ENCODE measurements at places on chromosomes 13 and 19. TPM values are rescaled to one million over a fixed set of nuclear protein-coding genes. Genes with fewer than 3 reads are reported as not detected.

DNA sequence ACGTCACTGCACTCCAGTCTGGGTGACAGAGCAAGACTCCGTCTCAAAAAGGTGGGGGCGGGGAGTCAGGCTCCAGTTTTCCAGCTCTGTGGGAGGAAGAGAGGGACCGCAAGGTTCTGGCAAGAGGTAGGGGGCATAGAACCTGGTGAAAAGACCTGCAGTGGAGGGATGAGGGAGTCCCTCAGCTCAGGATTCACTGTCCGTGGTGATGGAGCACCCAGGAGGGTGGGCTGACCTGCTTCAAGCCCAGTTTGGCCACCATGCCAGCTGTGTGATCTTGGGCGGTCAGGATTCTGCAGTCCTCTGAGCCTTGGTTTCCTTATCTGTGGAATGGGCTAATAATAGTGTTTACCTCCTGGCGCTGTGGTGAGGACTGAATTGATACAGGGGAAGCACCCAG is 21.2 kb downstream of the SLC8A2 start:
- H3K4me3 ChIP-seq, result no peak overlapping the region
- peaks cover 22% of the 10 kb centered on the region for H3K4me1 ChIP-seq
- peaks cover 48% of the 10 kb centered on the region for H3K27me3 ChIP-seq
- no peak for DNase-seq

GRCh38 chr19:50261446-50261970 is 58.1 kb downstream of the MYH14 start:
- no peak for DNase-seq
- H3K27ac ChIP-seq, result no peak overlapping the region
- no peak overlapping the region for H3K4me3 ChIP-seq

- H3K27ac ChIP-seq, result no peak overlapping the region
- DNase-seq, result no peak
- no peaks in the 10 kb centered on the region for H3K4me1 ChIP-seq
- H3K27me3 ChIP-seq, result no peaks in the 10 kb centered on the region
These were observed 2357.8 kb upstream of the PCDH20 start for GRCh38 chr13:63773476-63773875.

- no peak for DNase-seq
- H3K4me3 ChIP-seq, result no peak overlapping the region
- H3K36me3 ChIP-seq, result peaks cover 46% of the 10 kb centered on the region
- peak overlapping the region; percentile 18 for H3K27ac ChIP-seq
- peaks cover 81% of the 10 kb centered on the region for H3K4me1 ChIP-seq
- no peaks in the 10 kb centered on the region for H3K27me3 ChIP-seq
These were observed 8.4 kb downstream of the PLEKHF1 start for GRCh38 chr19:29673451-29674371.

DNA sequence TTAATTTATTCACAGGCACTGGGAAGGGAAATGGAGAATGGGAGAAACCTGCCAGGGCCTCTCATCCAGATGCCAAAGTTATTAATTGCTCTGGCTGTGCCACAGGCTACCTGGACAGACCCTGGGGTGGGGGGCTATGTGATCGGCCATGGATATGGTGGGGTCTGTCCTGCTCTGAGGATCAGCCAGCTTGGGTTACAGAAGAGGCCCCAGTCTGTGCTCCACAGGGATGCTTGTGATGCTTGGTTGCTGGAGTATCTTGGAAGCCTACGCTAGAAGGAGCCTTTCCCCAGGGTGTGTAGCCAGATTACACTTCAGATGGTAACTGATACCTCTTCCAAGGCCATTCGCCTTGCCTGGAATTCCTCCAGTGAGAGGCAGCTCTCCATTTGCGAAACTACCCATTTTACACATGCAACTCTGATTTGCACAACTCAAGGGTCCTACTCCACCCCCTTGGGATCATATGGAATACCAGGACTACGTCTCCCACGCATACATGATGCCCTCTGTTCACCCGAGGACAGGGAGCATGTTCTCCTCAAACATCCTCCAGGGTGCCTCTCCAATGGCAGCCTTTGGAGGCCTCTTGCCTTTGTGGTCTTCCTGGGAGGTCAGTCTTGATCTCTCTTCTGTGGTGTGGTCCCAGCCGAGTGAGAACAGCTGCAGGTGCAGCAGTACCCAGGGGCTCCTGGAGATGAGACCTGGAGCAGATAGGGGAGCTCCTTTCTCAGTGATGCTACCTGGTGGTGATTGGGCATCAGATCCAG is 186.6 kb upstream of the TSHZ3 start:
- no peak overlapping the region for H3K4me3 ChIP-seq
- no peaks in the 10 kb centered on the region for H3K36me3 ChIP-seq
- H3K4me1 ChIP-seq, result no peaks in the 10 kb centered on the region
- H3K27me3 ChIP-seq, result no peaks in the 10 kb centered on the region
- no peak for DNase-seq

DNA sequence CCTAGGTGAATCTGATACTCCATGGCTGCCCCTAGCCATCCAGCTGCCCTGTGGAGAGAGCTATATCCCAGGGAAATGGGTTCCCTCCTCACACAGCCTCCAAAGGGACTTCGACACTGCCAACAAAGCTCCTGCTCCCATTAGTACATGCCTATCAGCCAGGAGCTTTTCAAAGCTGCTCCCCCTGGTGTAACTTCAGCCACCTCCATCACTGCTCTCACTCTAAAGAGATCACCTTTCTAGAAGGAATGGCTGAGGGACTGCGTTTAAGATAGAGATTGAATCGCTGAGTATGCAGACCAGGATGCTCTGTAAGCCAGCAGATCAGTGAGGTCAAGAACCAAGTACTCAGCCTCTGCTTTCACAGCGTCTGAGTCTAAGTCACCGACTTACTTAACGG is 213.7 kb downstream of the NALCN start:
- H3K27ac ChIP-seq, result no peak overlapping the region
- H3K27me3 ChIP-seq, result no peaks in the 10 kb centered on the region
- H3K4me3 ChIP-seq, result no peak overlapping the region
- H3K36me3 ChIP-seq, result no peaks in the 10 kb centered on the region

DNA sequence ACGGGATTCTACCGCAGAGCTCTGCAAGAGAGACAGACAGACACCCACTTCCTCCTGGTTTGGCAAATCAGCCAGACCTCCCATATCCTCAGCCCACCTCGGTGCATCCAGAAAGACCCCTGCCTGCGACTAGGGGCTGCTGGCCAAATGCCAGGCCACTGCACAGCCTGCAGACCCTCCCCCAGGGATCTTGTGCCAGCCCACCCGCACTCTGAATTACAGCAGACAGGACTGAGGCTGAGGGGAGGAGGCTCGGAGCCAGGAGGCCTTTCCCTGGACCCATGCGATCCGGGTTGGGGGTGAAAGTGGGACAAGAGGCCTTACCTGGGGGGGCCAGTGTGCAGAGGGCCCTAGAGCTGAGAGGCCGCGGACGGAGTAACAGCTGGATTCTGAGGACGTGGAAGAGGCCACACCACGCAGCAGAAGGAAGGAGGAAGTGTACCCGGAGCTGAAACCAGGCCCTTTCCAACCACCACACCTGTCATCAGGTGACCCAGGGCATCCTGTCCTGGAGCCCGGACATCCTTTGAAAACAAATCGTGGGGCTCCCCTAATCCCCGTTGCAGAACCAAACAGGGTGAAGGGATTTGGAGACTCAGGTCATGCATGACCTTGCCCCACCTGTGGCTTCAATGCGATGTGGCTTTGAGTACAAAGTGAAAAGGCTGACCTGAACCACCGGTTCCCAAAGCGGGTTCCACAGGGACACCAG is 993 bp downstream of the FUT6 start:
- H3K4me3 ChIP-seq, result no peak overlapping the region
- H3K27me3 ChIP-seq, result peaks cover 13% of the 10 kb centered on the region
- no peaks in the 10 kb centered on the region for H3K4me1 ChIP-seq
- no peaks in the 10 kb centered on the region for H3K36me3 ChIP-seq
- DNase-seq, result no peak

DNA sequence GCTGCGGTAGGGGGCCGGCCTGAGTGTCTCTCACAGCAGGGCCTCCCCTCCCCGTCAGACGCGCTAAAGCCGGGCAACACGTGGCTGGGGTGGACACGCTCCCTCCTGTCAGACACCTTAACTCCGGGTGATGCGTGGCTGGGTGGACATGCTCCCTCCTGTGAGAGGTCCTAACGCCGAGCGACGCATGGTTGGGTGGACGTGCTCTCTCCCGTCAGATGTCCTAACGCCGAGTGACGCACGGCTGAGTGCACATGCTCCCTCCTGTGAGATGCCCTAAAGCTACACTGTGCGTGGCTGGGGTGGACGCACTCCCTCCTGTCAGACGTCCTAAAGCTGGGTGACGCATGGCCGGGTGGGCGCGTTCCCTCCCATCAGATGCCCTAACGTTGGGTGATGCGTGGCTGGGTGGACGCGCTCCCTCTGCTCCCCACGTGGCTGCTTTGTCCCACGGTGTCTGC is 126.1 kb upstream of the MCF2L start:
- no peaks in the 10 kb centered on the region for H3K4me1 ChIP-seq
- H3K36me3 ChIP-seq, result peaks cover 71% of the 10 kb centered on the region
- H3K4me3 ChIP-seq, result no peak overlapping the region
- H3K27me3 ChIP-seq, result no peaks in the 10 kb centered on the region
- no peak for DNase-seq

DNA sequence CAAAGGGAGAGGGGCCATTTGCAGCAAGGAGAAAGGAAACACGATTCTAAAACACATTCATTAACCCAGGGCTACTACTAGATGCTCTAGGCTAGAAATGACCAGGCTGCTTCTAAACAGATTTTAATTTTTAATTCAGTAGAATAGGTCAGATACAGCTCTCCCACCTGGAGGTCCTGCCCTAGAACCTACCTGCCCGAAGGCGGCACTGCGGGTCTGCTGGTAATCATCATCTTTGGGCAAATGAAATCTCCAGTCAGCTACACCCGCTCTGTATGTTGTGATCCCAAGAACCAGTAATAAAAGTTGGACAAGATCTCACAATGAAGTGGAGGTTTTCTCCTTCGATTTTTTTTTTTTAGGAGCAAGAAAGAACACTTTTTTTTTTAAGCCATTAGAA is 345.3 kb downstream of the ENOX1 start:
- no peak for DNase-seq
- H3K27ac ChIP-seq, result no peak overlapping the region
- H3K36me3 ChIP-seq, result no peaks in the 10 kb centered on the region
- no peaks in the 10 kb centered on the region for H3K27me3 ChIP-seq
- H3K4me3 ChIP-seq, result no peak overlapping the region
- H3K4me1 ChIP-seq, result no peaks in the 10 kb centered on the region

DNA sequence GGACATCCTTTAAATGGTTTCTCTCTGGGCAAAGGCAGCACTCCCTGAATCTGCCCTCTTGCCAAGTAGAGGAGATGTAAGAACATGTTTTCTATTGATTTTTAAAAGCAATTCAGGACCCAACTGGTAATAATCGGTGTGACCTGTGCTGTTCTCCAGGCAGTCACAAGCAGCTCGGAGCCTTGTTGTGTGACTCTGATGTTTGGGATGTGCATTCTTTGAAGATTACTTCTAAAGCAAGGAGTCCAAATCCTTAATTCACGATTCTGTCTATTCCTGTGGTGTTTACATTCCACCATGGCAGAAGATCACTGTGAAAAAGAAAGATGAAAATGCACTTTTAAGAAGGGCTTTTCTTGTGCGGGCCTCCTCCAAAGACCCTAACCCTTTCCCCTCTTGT is 122.3 kb upstream of the ZNF536 start:
- H3K36me3 ChIP-seq, result no peaks in the 10 kb centered on the region
- no peak overlapping the region for H3K4me3 ChIP-seq
- no peaks in the 10 kb centered on the region for H3K4me1 ChIP-seq
- H3K27me3 ChIP-seq, result peaks cover 32% of the 10 kb centered on the region
- DNase-seq, result no peak
- H3K27ac ChIP-seq, result no peak overlapping the region

DNA sequence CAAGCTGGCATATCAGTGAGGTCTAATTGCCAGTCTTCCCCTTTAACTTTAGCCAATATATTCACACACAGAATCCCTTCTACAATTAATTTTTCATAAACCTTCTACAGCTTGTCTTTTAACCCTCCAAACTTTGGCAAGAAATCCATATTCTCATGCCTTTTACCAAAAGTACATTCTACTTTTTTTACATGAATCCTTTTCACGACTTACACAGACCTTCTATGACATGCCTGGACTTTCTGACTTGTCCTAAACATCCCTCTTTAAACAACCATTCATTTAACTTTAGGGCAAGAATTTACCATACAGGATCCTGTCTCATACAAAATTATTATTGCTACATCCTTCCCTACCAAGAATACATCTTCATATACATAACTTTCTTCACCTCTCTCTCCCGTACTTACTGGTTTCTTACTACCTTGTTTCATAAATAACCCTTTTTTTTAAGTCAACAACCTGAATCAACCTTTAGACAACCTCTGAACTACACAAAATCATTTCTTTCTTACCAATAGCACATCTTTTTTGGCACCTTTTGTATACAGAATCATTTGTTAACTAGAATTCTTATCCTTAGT is 23.5 kb downstream of the ZNF544 start:
- no peak for DNase-seq
- no peak overlapping the region for H3K4me3 ChIP-seq
- H3K4me1 ChIP-seq, result no peaks in the 10 kb centered on the region
- no peak overlapping the region for H3K27ac ChIP-seq
- H3K27me3 ChIP-seq, result no peaks in the 10 kb centered on the region

- H3K4me1 ChIP-seq, result peaks cover 3% of the 10 kb centered on the region
- H3K4me3 ChIP-seq, result no peak overlapping the region
- H3K27me3 ChIP-seq, result no peaks in the 10 kb centered on the region
- no peak overlapping the region for H3K27ac ChIP-seq
- H3K36me3 ChIP-seq, result no peaks in the 10 kb centered on the region
These were observed 886.6 kb downstream of the DIAPH3 start for GRCh38 chr13:59277106-59277505.

DNA sequence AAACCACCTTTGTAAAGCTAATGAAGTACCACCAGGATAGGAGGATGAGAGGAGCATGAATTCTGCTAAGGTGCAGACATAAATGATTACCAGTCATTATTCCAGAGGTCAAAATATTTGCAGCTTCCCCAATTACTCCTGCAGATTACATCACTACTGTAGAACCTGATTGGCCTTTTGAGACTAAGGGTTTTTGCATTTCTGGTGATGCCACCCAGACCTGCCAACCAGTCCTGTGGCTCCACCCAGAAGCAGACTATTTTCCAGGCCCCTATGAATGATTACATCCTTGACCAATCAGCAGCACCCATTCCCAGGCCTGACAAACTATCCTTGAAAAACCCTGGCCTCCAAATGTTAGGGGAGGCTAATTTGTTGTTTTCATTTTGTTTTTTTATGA is 11.2 kb upstream of the KCNC3 start:
- DNase-seq, result no peak
- no peaks in the 10 kb centered on the region for H3K27me3 ChIP-seq
- H3K27ac ChIP-seq, result no peak overlapping the region
- H3K4me1 ChIP-seq, result peaks cover 4% of the 10 kb centered on the region

Gene KLK2
- not detected for total RNA-seq

Gene MAB21L1
- 0.21 TPM for total RNA-seq

Gene RFPL4A
- total RNA-seq, result not detected

Gene S1PR4
- 35.7 TPM for total RNA-seq

Gene DCT
- total RNA-seq, result 0.18 TPM

Gene MED29
- total RNA-seq, result 33.1 TPM

Gene HNRNPA1L2
- 5.7 TPM for total RNA-seq

Gene PTH2
- total RNA-seq, result not detected

All from lower lobe of right lung (tissue), 2 donors.